ENCODE measurements at places on chromosomes 12 and 14.

GRCh38 chr12:57796996-57797395, 14.4 kb downstream of the TSFM start:
- DNase-seq, result no peak

DNA sequence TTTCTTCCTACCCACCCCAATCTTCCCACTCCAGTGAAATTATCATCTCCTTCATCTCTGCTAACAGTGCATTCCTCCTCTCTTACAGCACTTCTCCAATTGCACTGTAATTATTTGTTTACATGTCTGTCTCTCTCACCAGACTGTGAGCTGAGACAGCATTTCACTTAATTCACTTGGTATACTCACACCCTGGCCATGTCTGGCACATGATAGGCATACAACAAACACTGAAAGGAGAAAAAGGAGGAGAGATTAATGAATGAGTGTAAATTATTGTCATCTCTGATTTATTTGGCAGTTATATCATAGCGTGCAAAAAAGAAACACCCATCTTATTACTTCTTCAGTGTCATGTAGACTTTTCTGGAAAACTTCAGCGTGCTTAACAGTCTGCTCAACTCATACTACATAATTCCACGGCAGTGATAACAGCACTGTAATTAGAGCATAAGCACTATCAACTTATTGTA, 452.3 kb downstream of the ADAMTS20 start:
- no peak for DNase-seq

GRCh38 chr12:84113666-84114065, 798.9 kb downstream of the SLC6A15 start:
- DNase-seq, result no peak

- DNase-seq, result no peak
These were observed 233.8 kb downstream of the ITPR2 start for GRCh38 chr12:26599096-26599695.

DNA sequence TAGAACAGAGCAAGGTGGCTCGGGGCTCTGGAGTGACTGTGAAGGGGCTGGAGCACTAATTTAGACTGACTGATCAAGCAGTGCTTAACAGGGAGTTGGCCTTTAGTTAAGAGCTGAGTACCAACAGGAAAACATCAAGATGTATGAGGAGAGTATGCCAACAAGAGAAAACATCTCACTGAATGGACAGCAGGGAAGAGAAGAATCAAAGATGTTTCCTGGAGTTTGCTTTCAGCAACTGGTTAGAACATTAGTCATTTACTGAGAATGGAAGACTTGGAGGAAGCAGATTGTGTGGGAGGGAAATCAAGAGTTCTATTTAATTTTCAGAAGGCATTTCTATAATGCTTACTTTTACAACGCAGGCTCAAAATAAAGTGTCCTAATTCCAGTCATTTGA, 259.3 kb downstream of the ADAMTS20 start:
- DNase-seq, result no peak

GRCh38 chr12:65557438-65558181, 266.7 kb upstream of the HMGA2 start:
- DNase-seq, result no peak

Measured in activated CD4-positive, alpha-beta T cell treated with anti-CD3 and anti-CD28 coated beads, Interleukin-2, amount 10 ng/mL, durations not matched to agents 24 days and 14 days (primary cell).